ENCODE measurements at places on chromosomes 16 and 17.

DNA sequence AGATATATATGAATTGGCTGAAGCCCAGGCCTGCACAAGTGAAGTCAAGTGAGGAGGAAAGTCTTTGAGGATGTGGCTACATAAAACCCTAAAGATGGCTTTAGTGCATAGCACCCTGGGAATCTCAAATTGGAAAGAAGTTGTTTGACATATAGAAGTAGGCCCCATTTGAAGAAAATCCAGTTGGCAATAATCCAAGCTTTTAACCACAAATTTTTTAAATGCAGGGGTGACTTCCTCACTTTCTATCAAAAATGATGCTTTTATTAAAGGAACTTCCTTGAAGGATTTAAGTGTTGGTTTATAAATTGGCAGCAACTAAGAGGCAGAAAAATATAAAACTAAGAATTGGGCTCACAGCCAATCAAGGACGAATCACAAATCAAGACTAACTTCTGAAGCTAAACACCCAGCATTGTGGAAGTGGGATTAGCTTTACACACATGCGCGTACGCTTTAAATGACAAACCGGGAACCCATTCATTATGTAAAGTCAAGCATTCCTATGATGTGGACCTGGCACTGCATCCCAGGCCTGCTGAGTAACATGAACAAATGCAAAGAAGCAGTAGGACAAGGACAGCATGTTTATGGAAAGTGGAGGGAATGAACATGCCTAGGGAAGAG lies 63.3 kb downstream of the NOG start:
- DNase-seq = no peak

GRCh38 chr16:86166414-86166813 lies 267.5 kb downstream of the IRF8 start:
- DNase-seq = no peak

DNA sequence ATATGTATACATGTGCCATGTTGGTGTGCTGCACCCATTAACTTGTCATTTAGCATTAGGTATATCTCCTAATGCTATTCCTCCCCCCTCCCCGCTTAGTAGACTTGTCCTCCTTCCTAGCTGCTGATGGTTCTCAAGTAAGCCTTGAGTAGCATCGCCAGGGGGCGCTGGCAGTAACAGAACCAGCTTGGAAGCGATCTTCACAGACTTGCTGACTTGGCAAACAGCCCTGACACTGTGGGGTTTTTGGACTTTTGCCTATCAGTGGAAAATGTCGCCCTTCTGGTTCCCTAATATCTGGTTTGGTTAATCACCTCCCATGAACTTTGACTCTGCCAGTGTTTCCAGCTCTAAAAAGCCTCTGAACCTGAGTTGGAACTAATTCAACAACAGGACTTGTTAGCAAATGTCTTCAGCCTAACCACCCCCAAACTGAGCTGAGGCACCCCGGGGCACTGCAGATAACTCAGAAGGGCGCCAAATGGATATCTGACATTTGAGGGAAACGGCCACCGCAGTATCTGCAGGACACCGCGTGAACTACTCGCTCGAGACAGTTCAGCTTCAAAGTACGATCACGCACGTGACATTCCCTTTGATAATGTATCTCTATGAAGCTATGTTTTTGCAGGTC lies 15.4 kb upstream of the SPATA32 start:
- peak; percentile 80 for DNase-seq

DNA sequence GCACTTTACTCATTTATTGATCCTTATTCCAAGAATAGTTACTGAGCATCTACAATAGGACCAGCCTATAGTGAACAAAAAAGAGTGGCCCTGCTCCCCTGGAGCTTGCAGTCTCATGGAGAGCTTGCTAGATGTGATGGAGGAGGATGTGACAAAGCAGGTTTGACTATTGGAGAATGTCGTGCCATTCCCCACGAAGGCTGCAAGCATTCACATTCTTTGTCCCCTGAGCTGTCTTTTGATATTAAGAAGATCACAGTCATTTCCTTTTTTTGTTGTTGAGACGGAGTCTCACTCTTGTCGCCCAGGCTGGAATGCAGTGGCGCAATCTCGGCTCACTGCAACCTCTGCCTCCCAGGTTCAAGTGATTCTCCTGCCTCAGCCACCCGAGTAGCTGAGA lies 115.0 kb upstream of the ADAMTS18 start:
- DNase-seq = no peak

GRCh38 chr16:66668777-66669444 lies 27.6 kb downstream of the CMTM4 start:
- no peak for DNase-seq

GRCh38 chr17:13387952-13388351 lies 213.8 kb downstream of the HS3ST3A1 start:
- DNase-seq = no peak

GRCh38 chr17:5501685-5502084 lies 15.3 kb downstream of the MIS12 start:
- no peak for DNase-seq

DNA sequence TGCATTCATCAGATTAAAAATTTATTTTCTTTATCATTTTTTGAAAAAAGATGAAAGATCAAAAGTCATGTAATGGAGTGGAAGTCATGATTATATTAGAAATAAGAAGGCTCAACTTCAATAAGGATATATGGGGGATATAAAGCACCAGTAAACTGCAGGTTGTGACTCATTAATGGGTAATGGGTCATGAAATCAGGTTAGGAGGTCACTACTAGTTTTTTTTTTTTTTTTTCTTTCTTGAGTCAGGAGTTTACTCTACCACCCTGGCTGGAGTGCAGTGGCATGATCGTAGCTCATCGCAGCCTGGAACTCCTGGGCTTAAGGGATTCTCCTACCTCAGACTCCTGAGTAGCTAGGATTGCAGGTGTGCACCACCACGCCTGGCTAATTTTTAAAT lies 14.3 kb downstream of the EFCAB13 start:
- no peak for DNase-seq

DNA sequence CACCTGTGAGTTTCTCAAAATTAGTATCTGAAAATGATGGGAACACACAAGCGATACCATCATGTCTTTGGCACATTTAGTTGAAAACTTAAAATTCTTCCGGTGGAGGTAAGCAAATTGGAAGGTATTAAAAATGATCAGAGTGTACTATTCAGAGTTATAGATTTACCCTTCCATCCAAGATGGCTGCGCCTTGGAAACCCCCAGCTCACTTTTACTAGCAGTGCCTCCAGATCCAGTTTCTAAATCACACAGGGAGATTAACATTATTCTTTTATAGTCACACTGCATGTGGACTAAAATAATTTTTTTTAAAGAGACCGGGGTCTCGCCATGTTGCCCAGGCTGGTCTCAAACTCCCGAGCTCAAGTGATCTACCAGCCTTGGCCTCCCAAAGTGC lies 15.0 kb downstream of the PITPNC1 start:
- DNase-seq = no peak

- DNase-seq = no peak
Measured at GRCh38 chr16:88387941-88388627, 5.3 kb downstream of the ZNF469 start.

- DNase-seq = no peak
Measured at GRCh38 chr17:38598536-38598935, 7.2 kb downstream of the SRCIN1 start.

- no peak for DNase-seq
Measured at GRCh38 chr17:74527081-74527480, 4.2 kb downstream of the CD300LB start.

DNA sequence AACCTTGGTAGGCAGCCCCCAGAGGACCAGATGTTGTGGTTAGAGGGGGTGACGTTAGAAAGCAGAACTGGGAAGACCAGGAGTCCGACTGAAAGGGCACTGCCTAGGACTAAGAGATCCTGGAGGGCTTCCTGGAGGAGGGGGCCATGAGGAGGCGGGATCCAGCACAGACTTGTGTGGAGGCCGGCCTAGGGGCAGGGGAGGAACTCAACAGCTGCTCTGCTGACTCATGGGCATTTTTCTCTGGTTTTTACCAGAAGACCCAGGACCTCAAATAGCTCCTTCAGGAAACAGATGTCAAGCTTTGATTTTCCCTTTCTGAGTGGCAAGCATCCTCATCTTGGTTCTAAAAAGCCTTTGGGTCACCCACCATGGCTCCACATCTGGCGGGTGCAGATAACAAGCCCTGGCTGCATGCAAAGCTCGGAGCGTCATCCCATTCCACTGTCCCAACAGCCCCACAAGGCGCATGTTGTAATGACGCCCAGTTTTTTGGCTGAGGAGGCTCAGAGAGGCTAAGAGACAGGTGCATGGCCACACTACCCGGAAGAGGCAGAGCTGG lies 29.0 kb downstream of the IL21R start:
- no peak for DNase-seq

GRCh38 chr17:75289832-75290337 lies 652 bp upstream of the SLC25A19 start:
- DNase-seq = peak; percentile 32

DNA sequence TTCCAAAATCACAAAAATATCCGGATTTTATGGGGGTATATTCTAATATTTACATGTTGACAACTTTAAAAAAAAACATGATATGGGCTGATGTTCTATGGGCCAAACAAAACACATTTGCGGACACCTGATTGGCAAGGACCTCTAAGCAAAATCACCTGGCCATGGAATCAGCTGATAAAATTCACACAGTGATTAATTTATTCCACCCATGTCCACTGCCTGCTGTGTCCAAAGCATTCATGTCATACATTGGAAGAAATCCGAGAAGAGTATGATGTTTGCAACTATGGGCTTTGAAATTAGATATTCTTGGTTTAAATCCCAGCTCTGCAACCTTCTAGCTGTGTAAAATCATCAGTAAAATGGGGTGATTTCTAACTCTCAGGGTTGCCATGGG lies 538.7 kb downstream of the HAPSTR1 start:
- DNase-seq = no peak

DNA sequence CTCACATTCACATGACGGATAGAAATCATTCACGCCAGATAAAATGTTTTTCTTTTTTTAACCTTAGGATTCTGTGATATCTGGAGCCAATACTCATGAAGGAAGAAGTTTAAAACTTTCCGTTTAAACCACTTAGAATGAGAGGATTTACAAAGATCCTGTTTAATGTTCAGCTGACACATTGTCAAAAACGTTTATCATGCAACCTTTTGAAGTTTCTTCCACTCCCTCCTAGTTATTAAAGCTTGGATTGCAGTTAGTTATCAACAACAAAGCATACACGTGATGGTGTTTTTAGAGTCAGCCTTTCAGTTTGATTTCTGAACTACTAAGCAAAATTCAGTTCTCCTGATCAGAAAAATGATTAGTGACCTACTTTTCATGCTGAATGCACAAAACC lies 143.3 kb upstream of the AXIN2 start:
- no peak for DNase-seq

GRCh38 chr16:68041783-68042182 lies 18.7 kb downstream of the DUS2 start:
- no peak for DNase-seq

- DNase-seq = no peak
Measured at GRCh38 chr17:43759836-43760235, 1.2 kb upstream of the SOST start.

Measured in stimulated activated CD8-positive, alpha-beta memory T cell treated with anti-CD3 and anti-CD28 coated beads, Interleukin-7, amount 100 ng/mL, for 48 hours (primary cell).